Astrocyte of the hippocampus (primary cell): ENCODE measurements at places on chromosomes 7 and 10.

GRCh38 chr7:7327423-7327822 lies 145.1 kb downstream of the C1GALT1 start:
- no peak for DNase-seq

DNA sequence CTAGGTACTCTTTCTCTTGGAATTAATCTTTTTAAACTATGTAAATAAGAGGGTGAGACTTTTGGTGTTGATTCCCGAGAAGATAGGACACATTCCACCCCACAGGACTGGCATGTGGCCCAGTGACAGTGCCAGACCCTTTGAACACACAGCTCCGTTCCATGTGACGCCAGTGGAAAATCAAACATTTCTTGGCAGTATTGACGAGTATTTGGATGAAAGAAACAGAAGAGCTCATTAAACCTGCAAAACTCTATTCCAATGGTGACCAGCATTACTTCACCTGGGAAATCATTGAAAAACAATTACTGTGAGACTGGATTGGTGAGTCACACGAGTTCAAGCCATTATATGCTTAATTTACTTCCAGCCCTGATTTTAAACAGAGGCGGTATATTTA lies 25.8 kb downstream of the AKR1E2 start:
- peak; percentile 92 for DNase-seq

GRCh38 chr7:116578526-116578925 lies 53.7 kb downstream of the CAV1 start:
- DNase-seq, result no peak

- DNase-seq, result no peak
These were observed 97.8 kb downstream of the CDH23 start for GRCh38 chr10:71494476-71494875.

GRCh38 chr10:104268405-104268712 lies 625 bp upstream of the GSTO2 start:
- DNase-seq, result no peak

GRCh38 chr7:120760050-120760449 lies 97.9 kb downstream of the TSPAN12 start:
- DNase-seq, result no peak

DNA sequence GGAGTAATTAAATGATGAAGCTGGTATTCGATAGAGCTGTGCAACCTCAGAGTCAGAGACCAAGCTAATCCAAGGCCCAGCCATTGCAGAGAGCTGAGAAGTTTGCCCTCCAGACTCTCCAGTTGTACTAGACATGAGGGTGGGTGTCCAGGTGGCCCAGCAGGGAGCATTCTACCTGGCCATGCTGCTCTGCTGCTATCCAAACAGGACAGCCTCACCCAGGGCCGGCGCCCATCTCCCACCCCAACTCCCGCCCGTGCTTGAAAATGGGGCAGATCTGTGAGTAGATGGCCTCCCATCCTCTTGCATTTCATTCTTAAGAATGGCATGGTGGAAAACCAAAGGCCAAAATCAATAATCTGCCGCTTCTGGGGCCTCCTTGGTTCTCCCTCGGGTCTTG lies 124.2 kb downstream of the TCERG1L start:
- no peak for DNase-seq

- no peak for DNase-seq
These were observed 329.5 kb downstream of the CRPPA start for GRCh38 chr7:16091701-16092310.

GRCh38 chr10:8180360-8181109 lies 126.0 kb downstream of the GATA3 start:
- DNase-seq, result no peak

- DNase-seq, result no peak
These were observed 473.0 kb upstream of the MGMT start for GRCh38 chr10:128993911-128994538.

DNA sequence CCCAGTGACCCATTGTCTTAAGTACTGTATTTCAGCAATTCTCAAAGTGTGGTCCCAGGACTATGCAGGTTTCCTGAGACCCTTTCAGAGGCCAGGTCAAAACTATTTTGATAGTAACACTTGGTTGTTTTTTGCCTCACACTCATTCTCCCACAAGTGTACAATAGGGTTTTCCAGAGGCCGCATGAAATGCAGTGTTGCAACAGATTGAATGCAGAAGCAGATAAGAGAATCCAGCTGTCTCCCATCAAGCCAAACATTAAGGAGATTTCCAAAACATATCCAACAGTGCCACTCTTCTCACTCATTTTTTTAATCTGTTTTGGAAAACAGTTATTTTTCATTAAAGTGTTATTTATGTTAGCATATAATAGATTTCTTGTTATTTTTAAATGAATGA lies 20.0 kb downstream of the VKORC1L1 start:
- DNase-seq, result no peak

GRCh38 chr10:108404155-108404554 lies 1239.6 kb upstream of the SORCS1 start:
- no peak for DNase-seq

DNA sequence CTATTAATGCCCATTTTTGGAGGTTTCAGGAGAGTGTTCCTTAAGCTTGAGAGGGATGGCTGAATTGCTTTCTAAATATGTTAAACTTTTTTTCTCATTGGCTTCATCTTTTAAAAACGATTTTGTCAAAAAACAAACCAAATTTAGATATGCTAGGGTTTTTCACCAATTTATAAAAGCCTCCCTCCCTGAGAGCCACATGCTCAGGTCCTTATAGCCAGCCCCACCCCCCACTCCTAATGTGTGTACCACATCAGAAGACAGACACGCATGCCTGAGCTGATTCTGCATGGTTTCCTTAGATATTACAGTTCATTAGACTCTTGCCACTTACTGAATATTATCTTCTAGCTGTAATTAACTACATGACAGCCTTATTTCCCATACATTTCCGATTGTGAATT lies 2.0 kb downstream of the CUL1 start:
- DNase-seq, result peak; percentile 88

- no peak for DNase-seq
These were observed 76.0 kb upstream of the SEMA3D start for GRCh38 chr7:85262891-85263290.

GRCh38 chr10:106467506-106467905 lies 697.0 kb downstream of the SORCS1 start:
- no peak for DNase-seq

DNA sequence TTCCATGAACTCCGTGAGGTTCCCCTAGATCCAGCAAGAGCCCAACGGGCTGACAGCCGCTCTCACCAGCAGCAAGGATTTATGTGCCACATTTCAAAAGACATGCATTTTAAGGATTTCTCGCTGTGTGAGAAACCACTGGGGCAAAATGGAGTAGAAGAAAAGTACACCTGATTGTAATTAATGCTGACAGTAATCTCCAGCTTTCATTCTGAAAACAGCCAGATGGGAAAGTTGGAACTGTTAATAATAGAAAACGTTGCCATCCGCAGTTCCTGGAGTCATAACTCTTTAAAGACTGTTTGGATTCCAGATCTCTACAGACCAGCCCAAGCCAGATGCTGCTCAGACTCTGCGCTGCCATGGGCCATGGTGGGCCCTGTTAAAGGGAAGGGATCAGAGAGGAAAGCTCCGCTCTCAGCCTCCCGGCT lies 216.9 kb upstream of the GLI3 start:
- DNase-seq, result no peak

GRCh38 chr10:47133871-47134570 lies 166.0 kb upstream of the GDF10 start:
- no peak for DNase-seq

GRCh38 chr7:13028036-13028824 lies 340.8 kb downstream of the ARL4A start:
- DNase-seq, result no peak

DNA sequence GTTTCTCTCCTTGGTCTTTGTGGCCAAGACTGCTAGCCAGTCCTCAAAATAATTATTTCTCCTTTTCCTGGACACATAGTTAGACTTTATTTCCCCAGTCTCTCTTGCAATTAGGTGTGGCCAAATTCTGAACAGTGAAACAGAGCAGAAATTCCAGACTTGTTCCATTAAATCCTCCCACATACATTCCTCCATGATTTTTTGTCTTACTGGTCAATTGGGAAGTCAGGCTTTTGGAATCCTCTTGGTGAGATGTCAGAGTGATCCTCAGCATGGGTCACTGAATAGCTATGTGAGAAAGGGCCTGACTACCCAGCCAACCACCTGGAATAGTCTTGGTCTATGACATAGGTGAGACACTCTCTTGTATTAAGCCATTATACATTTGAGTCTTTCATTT lies 164.2 kb downstream of the DGKI start:
- peak; percentile 69 for DNase-seq

DNA sequence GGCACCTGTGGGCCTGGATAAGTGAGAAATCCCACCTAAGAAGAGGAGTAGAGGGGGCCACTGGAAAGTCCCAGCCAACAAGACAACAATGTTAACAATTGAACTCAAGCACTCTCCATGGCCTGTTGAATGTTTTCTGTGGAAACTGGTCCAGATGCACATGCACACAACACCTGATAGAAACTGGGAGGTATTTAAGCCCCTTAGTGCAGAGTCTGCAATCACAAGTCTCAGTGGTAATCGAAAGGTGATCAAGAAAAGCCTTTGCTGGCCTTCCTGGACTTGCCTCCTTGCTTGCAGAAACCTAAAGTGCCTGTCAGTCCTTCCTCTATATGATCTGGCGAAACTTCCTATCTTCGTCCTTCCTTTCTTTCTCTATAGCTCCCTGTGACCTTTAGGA lies 30.6 kb upstream of the HNRNPH3 start:
- DNase-seq, result no peak

DNA sequence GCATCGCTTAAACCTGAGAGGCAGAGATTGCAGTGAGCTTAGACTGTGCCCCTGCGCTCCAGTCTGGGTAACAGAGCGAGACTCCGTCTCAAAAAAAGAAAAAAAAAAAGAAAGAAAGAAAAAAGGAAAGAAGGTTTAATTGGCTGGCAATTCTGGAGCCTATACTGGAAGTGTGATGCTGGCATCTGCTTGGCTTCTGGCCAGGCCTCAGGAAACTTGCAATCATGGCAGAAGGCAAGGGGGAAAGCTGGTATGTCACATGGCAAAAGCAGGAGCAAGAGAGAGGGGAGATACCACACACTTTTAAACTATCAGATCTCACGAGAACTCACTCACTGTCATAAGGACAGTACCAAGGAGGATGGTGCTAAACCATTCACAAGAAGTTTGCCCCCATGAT lies 190.0 kb downstream of the CALN1 start:
- no peak for DNase-seq

- DNase-seq, result no peak
These were observed 155.8 kb downstream of the NRF1 start for GRCh38 chr7:129767120-129768015.

DNA sequence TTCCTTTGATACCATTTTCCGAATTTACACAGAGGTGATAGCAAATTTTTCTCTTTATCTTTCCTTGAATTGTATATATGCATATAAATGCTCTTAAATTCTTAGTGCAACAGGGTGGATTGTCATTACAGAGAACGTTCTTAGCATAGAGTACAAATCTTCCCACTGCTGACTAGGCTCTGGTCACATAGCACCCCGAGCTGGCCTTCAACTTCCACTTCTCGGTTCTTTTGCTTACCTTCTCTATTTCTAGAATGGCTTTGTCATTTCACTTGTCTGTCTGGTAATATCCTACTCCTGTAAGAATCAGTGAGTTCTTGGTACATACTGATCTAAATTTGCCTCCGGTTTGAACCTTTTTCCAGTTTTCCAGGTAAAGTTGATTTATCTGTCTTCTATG lies 13.4 kb downstream of the ADIRF start:
- no peak for DNase-seq

DNA sequence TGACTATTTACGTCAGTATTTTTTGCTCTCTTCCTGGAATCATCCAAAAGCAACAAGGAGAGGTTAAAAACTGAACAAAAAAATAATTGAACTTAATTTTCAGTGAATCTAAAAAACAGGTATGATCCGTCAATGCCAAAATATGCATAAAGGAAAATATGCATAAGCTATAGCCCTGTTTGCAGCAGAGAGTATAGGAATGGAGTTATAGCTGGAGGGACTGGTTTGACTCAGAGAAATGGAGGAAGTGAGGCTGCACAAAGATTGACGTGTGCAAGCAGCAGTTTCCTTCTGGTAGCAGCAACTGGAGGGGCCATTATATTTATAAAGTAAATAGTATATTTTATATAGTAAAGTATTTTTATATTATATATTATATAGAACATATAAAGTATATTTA lies 37.1 kb downstream of the GNG11 start:
- DNase-seq, result no peak

GRCh38 chr7:2928256-2928612 lies 84.1 kb upstream of the GNA12 start:
- DNase-seq, result no peak

GRCh38 chr10:6601246-6601805 lies 21.2 kb upstream of the PRKCQ start:
- no peak for DNase-seq

DNA sequence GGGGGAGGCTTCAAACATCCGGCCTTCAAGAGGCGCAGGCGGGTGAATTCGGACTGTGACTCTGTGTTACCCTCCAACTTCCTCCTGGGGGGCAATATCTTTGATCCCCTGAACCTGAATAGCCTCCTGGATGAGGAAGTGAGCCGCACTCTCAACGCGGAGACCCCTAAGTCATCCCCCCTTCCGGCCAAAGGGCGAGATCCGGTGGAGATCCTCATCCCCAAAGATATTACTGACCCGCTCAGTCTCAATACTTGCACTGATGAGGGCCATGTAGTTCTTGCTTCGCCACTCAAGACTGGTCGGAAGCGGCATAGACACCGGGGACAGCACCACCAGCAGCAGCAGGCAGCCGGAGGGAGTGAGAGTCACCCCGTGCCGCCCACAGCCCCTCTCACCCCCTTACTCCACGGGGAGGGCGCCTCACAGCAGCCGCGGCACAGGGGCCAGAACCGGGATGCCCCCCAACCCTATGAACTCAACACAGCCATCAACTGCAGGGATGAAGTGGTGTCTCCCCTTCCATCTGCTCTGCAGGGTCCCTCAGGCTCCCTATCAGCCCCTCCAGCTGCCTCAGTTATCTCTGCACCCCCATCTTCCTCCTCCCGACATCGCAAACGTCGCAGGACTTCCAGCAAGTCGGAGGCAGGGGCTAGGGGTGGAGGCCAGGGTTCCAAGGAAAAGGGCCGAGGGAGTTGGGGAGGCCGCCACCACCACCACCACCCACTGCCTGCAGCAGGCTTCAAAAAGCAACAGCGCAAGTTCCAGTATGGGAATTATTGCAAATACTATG lies 1.1 kb downstream of the MEPCE start:
- DNase-seq, result peak; percentile 41

DNA sequence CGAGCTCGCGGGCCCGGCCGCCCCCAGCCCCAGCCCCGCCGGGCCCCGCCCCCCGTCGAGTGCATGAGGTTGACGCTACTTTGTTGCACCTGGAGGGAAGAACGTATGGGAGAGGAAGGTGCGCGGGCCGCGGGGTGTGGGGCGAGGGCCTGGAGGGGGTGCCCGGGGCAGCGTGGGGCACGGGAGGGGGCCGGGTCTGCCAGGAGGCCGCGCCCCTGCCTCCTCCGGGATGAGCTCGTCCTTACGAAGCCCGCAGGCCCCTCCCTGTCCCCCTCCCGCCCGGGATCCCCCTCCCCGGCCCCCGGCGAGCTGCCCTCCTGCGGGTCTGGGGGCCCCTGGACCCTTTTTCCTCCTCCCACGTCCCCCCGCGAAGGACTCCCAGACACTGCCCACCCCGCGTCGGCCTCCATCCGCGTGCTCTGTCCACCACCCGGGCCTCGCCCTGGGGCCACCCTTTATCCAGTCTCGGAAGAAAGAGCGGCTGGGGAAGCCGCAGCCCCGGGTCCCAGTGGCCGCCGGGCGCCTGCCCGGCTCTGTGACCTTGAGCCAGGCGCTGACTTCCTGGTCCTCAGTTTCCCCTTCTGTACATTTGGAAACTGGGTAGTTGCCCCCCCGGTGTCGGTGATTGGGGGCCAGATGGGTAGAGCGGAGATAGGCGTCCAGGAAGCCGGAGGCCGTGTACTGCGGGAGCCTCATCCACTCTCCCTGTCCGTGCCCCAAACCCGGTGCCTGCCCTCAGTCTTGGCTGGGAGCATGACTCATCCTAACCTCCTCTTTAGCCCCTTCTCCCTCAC lies 521 bp downstream of the LIMK1 start:
- peak; percentile 72 for DNase-seq
